ENCODE measurements at places on chromosomes 2 and 18. TPM values are rescaled to one million over a fixed set of nuclear protein-coding genes. Genes with fewer than 3 reads are reported as not detected.

Gene MGAT5
- 98.1 TPM for total RNA-seq

DNA sequence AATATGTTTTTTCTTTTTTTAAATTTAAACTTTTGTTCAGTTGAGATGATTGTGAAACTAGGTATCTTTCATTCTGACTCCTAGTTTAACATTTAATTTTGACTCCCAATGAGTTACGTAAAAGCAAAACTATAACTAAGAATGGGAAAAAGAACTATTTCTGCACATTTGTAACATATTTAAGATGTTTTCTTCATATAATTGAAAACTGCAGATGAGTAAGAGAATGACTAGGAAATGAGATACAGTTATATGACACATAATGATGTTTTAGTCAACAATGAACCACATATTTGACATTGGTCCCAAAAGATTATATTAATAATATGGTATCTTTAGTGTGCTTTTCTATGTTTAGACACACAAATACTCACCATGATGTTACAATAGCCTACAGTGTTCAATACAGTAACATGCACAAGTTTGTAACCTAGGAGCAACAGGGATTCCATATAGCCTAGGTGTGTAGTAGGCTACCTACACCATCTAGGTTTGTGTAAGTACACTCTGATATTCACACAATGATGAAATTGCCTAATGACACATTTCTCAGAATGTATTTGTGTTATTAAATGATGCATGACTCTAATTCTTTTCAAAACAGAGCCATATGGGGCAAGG is 12.6 kb downstream of the ERMN start:
- DNase-seq, result no peak

Gene CTIF
- 59.9 TPM for total RNA-seq

DNA sequence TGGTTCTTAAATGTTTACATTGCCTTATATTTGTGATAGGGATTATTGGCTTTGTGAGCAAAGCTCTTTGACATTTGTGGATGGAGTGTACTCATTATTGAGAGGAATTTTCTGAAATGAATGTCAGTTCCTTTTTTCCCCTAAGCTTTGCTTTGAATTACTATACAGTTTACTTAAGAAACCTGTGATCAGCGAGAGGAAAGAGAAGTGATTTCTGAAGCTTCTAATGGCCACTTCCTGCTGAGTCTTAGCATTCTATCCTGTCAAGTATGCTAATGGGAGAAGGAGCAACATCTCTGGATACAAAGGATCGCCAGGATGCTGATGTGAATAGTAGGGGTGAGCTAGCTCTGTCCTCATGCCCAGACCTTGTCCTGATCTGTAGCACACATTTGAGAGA is 47.8 kb upstream of the MGAT5 start:
- no peak for DNase-seq

Gene MC2R
- total RNA-seq, result not detected

DNA sequence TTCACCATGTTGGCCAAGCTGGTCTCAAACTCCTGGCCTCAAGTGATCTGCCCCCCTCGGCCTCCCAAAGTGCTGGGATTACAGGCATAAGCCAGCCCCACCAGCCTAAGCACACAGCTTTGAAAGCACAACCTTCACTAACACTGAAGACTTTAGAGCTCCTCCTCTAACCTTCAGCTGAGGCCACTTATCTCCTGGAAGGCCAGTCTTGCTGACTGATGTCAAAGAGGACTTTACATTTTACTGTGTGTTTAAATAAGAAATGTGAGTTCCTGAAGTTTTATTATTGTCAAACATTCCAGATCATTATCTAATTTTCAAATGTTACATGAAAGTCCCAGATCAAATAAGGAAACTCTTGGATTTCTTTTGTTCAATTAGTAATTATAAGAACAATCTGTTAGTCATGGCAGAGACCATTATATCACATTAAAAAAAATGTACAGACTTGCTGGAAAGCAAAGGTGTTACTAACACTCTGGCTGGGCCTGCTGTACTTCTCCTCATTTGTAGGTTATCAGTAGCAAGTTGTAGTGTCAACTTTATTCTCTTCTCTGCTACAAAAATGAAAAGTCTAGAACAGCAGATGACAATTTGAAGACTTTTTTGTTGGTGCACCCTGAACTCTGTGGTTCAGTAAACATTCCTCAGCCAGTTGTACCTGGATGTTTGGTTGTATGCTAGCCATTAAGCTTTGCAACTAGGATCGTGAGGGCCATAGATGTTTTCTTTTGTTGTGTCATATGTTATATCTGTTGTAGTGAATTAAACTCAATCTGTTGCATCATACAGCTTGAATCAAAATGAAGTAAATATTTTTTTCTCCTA is 80.0 kb downstream of the AOX1 start:
- no peak for DNase-seq

GRCh38 chr2:240786355-240786841 is 33.6 kb downstream of the KIF1A start:
- peak; percentile 15 for DNase-seq

DNA sequence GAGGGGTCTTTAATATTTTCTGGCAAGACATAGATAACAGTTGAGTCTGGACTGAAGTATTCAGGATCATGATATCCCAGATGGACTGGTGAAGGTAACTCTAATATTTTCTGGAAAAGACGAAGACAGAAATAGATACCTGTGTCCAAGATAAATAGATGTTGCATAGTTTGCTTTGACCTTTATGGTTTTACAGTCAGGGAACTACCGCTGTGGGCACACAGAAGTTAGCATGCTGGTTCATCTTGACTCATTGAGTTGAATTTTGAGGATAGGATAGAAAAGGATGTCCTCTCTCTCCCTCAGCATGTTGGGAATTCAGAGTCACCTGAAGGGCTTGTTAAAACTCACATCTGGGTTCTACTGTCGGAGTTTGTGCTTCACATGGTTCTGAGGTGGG is 20.8 kb downstream of the KCNE4 start:
- no peak for DNase-seq

- no peak for DNase-seq
Measured at GRCh38 chr2:48412443-48413250, 117.3 kb upstream of the STON1 start.

Gene IL1F10
- not detected for total RNA-seq

DNA sequence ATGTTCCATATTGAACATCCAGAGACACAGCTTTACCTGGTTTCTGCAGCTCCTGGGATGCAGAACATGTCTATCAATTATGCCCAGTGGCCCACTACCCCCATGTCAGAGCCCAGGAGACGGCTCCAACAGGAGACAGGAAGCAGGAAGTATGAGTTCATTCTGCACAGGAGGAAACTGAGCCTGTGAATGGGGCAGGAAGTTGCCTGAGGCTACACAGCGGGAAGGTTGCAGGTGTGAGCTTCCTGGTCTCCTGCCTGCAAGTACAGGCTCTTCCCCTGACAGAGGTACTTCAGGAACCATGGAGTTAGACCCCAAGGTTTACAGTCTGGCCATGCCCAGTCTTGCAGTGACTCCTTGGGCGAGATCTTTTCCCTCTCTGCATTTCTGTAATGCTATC is 2.8 kb upstream of the BOK start:
- no peak for DNase-seq

Gene ELOA2
- not detected for total RNA-seq

- DNase-seq, result no peak
Measured at GRCh38 chr2:143001501-143001900, 124.0 kb downstream of the KYNU start.

Gene LINC00305
- not detected for total RNA-seq

Gene GAL3ST2
- total RNA-seq, result not detected

Gene HRH4
- total RNA-seq, result 0.17 TPM

Gene RBM44
- 0.32 TPM for total RNA-seq

Gene APOB
- total RNA-seq, result 9.7 TPM

DNA sequence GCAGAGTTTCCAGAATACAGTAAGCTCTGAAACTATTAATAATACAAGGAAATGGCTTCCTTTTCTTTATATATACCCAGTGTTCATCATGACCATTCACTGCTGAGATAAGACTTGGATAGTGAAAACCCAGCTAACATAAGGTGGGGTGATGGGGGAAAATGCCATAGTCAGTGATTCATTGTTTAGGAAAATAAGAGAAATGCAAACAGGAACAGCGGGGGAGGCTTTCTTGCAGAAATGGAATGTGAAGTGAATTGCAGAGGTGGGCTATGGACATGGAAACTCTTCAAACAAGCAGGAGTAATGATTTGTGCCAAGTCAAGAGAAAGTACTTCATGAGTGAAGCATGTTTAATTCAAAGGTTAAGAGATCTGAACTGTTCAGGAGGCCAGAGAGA is 519.4 kb downstream of the TDRD15 start:
- no peak for DNase-seq

- no peak for DNase-seq
Measured at GRCh38 chr2:220585241-220585640, 957.8 kb downstream of the SLC4A3 start.

DNA sequence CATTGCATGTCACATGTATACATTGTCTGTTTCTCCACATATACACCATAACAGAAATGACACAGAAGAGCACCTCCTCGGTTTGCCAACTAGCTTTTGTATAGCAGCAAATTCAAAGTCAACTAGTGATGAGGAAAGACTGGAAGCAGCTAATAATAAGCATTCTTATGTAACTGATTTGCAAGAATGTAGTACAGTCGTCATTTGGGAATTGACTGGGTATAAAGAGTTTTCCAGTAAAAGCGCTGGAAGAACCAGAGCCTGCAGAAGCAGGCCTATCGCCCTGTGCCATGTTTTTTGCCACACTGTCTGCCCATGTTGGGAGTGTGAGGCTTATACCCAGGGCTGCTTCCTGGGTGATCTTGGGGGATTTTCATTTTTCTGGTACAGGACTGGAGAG is 310.6 kb downstream of the GBX2 start:
- DNase-seq, result no peak

Gene ANO7
- total RNA-seq, result 1.1 TPM

Gene TRIM43B
- total RNA-seq, result not detected

GRCh38 chr2:178863130-178863855 is 56.1 kb upstream of the TTN start:
- no peak for DNase-seq

Gene MC4R
- not detected for total RNA-seq

GRCh38 chr2:121505986-121506586 is 24.6 kb upstream of the RNU4ATAC start:
- no peak for DNase-seq

Gene SAG
- total RNA-seq, result not detected

DNA sequence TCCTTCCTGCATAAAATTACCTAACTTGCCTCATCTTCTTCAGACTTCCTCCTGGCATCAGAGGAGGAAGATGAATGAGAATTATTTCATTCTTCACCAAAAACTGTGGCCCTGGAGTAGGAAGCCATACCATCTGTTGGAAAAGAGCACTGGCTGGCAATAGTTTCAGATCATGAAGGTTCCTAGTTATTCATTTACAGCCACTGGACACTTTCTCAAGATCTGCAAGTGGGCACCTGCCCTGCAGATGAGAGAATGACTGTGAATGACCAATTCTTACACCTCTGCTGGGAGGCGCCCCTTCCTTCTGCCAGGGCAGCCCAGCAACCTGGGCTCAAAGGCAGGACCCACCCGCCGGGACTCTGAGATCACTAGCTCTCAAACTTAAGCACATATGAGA is 13.0 kb downstream of the DIPK1C start:
- no peak for DNase-seq

Gene ZSWIM2
- total RNA-seq, result not detected

Gene DRC1
- not detected for total RNA-seq

Gene MBOAT2
- 15.5 TPM for total RNA-seq

Gene LYG2
- not detected for total RNA-seq

DNA sequence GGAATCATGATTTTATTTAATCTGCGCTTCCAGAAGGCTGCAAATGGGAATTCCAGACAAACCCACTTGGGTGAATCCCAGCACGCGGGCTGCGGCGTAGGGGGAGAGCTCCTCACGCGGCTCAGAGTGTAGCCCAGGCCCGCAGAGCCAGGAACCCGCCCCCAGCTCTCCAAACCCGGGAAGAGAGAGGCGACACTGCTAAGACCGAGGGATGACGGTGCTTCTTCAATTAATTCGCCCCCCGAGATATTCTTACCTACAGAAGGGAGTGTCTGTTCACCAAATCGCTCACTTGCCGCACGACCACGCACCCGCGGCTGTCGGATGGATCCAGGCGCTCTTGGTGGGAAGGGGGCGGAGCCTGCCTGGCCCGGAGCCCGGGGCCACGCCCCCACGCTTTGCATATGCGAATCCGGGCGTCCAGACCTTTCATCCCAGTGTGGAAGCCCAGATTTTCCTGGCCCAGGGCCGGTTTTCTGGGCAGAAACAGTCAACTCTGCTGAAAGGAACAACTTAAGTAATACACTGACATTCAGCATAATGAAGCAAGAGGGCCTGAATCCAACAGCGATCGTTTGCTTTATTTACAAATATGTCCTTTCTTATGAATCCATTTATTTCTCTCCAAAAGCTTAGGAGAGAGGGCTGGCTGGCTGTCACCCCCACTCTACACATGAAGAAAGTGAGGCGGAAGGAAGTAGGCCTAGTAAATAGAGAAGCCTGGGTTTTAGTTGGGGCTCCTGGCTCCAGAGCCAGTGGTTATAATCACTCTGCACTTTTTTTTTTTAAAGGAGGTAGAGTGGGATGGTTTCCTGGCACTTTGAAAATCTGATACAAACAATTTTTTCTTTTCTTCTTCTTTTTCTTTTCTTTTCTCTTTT is at the start of gene SLC19A3:
SLC19A3 (minus strand) TSS at position 342 of the 881 bp plus-strand sequence. CDS start 15,710 bp downstream, outside the sequence.
- DNase-seq, result peak; percentile 93

- no peak for DNase-seq
Measured at GRCh38 chr18:79547413-79548076, 132.1 kb upstream of the CTDP1 start.

DNA sequence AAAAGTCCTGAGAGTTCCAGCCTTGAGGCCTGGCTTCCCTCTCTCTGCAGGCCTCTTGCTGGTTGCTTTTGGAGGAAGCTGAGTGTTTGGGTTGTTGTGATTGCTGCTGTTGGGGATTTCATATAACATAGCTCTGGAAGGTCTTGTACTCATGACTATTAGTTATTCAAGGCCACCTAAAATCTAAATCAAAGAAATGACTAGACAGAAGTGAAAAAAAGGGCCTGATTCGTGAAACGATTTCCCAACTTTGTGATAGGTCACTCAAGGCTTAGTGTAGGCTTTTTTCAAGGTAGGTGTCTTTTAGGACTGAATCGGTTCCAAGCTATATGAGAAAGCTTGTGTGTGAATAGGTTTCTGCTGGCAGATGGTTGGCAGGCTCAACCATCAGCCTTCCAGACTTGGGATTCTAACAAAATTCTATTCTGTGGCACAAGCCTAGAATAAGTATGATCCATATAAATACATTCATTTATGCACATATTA is 164.4 kb downstream of the FMNL2 start:
- no peak for DNase-seq

- DNase-seq, result no peak
Measured at GRCh38 chr2:161045726-161046125, 114.5 kb upstream of the TANK start.

GRCh38 chr2:7961550-7961949 is 720.3 kb upstream of the ID2 start:
- no peak for DNase-seq

All from left ventricle myocardium superior (tissue), 1 donor.